CD8-positive, alpha-beta T cell (primary cell): ENCODE measurements at places on chromosomes 1 and 21.

- DNase-seq: no peak
These were observed 53.2 kb downstream of the DDAH1 start for GRCh38 chr1:85411567-85412305.

DNA sequence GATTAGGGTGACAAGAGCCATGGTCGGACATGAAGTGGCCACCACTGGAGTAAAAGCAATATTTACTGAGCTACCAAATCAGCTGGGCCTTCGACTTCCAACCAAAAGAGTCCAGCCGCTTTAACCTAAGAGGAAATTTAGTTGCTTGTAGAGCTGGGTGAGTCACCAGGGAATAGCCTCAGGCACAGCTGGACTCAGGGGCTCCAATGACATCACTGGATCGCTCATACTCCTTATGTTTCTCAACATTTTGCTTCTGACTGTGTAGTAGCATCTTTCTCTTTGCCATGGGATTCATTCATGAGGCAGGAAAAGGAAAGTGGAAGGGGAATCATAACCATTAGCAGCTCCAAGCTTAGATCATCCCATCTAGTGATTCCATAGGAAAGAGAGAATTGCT lies 664.4 kb downstream of the MATN1 start:
- no peak for DNase-seq

DNA sequence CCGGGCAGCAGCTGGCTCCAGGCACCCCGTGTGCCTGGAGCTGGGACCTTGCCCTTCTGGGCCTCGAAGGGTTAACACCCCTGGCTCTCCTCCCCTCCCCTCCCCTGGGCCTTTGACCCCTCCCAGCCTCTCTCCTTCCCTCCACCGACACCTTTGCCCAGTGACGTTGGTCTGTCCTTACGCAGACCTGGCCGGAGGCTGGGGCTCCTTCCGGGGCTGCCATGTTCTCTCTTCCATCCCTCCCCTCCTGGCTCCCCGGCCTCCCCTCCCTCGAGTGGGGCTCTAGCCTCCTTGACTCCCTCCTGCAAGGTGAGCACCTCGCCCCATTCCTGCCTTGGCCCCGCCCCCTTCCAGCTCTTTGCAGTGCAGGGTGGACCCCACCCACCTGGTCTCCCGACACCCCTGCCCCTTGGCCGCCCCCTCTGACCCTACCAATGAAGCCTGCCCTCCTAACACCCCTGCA lies at the start of gene TMEM82:
TMEM82 (plus strand) TSS at position 161 of the 463 bp plus-strand sequence; CDS start at position 222, 61 bp downstream.
- DNase-seq: no peak

GRCh38 chr1:211601982-211602670 lies 23.2 kb upstream of the SLC30A1 start:
- DNase-seq: no peak
